Mesendoderm (in vitro differentiated cells): ENCODE measurements at places on chromosomes 11 and 22.

DNA sequence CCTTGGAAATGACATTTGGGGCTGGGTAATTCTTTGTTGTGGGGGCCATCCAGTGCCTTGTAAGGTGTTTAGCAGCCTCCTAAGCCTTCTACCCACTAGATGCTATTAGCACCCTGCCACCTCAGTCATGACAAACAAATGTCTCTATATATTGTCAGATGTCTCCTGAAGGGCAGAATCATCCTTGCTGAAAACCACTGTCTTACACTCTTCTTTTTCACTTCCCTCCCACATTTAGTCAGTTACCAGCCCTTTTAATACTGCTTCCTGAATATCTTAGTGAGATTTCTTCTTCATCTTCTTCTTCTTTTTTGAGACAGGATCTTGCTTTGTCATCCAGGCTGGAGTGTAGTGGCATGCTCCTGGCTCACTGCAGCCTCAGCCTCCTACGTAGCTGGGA is 33.1 kb downstream of the TNRC6B start:
- DNase-seq, result no peak

- DNase-seq, result no peak
Observed at GRCh38 chr11:92131289-92131865, 93.2 kb upstream of the FAT3 start.

GRCh38 chr11:69040581-69041260 is 8.0 kb upstream of the TPCN2 start:
- DNase-seq, result peak; percentile 45

DNA sequence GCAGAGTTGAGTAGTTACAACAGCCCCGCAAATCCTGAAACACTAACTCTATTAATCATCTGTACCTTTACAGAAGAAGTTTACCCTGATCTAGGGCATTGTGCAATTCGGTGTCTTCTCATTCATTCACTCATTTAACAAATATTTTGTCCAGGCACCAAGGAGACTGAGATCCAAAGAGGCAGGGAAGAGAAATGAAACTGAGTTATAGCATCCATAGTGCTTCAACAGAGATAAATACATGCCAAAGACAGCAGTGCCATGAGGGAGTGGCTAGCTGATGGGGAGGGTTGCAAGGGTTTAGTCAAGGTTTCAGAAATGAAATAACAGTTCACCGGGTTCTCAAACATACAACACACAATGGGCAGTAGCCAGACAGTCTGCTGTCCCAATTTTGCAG is 40.2 kb upstream of the MTNR1B start:
- DNase-seq, result no peak

GRCh38 chr11:71238285-71238875 is 14.0 kb downstream of the SHANK2 start:
- DNase-seq, result no peak

- peak; percentile 67 for DNase-seq
Observed at GRCh38 chr22:34842630-34843029, 223.3 kb upstream of the ISX start.

DNA sequence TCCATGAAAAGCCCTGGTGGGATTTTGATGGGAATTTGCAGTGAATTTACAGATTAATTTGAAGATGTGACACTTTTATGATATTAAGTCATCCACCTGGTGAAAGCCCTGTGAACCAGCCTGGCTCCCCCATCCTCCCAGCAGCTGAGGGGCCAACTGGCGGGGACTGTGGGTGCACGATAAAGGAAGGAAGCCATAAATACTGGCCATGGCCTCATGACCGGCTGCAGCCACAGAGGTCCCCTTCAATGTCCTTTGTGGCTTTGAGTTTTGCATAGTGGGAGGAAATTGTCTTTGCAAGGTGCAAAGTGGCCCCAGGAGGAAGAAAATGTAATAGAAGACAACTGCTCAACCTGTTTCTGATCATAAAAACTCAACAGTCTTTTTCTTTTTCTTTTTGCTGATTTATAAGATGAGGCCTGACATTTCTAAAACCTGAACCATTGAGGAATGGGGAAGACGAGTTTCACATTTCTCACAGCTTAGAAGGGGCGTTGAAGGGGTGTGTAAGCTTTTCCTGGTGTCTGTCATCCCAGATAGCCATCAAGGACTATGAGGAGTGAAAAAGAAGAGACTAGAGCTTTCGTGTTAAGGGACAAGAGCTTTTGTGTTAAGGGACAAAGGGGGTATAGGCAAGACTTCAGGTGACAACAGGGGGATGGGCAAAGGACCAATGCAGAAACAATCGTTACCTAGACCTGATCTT is 6.3 kb upstream of the NDUFV1 start:
- no peak for DNase-seq
